ENCODE measurements at places on chromosomes 5 and 9. TPM values are rescaled to one million over a fixed set of nuclear protein-coding genes. Genes with fewer than 3 reads are reported as not detected.

The HDHD3 gene
- total RNA-seq, result 44.6 TPM

The EGR1 gene
- 13.9 TPM for total RNA-seq

The CKMT2 gene
- total RNA-seq, result 83.5 TPM

The KLHL9 gene
- total RNA-seq, result 22.6 TPM

The EDIL3 gene
- 7.7 TPM for total RNA-seq

The F12 gene
- total RNA-seq, result 3.4 TPM

The DAPK1 gene
- 24.6 TPM for total RNA-seq

The FGF10 gene
- total RNA-seq, result 60.0 TPM
